ENCODE measurements at places on chromosomes 1 and 21.

DNA sequence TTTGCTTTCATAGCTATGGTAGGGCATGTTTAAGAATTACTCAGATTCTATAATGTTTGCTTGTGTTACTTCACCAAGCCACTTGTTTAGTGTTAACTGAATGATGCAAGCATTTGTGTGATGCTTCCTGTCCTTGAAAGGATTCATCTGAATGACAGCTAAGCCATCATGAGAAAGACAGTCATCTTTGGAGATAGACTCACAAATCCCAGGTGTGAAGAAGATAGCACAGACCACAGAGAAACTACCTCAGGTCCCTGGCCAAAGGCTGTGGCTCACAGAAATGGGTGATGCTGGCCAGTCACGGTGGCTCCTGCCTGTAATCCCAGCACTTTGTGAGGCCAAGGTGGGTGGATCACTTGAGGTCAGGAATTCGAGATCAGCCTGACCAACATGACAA is 321.4 kb downstream of the DPYD start:
- DNase-seq, result no peak

- DNase-seq, result no peak
These were observed 10.2 kb upstream of the PALMD start for GRCh38 chr1:99635664-99636063.

GRCh38 chr1:220511179-220511578 is 16.8 kb upstream of the MARK1 start:
- DNase-seq, result no peak

- no peak for DNase-seq
These were observed 524.1 kb downstream of the PTBP2 start for GRCh38 chr1:97245682-97246081.

- no peak for DNase-seq
These were observed 94.8 kb downstream of the DIRAS3 start for GRCh38 chr1:67955591-67955990.

GRCh38 chr21:33374450-33375096 is 28.6 kb upstream of the IFNGR2 start:
- no peak for DNase-seq

DNA sequence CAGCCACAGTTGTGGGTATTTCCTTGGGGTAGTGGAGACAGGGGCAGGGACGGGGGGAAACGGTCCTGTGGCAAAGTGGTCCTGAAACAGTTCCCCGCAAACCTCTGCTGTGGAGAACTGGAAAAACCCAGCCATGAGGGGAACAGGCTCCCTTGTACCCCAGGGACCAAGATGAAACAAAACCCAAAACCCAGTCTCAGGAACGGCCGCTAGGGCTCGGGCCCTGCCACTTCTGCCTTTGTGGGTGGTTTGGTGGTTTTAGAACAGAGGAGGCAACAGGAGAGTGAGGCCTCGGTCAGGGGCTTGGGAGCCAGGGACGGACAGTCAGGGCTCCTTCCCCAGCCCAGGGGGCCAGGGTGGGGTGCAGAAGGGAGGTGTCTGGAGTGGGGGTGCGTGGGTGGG is 24.8 kb upstream of the EDN2 start:
- no peak for DNase-seq

DNA sequence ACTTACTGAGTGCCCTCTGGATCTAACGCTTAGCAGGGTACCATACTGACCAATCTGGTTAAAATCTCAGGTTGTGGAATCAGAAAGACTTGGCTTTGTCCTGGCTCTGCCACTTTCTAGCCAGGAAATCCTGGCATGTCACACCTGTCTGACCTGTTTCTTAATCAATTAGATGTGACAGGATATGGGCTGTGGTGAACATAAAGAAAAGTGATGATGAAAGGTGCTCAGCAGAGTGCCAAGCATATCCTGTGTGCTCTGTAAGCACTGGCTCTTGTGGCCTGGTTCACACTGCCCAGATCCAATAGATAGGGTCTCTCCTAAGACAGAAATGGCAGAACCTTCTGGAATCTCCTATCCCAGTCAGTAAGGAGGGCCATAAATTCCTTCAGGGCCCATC is 53.9 kb downstream of the PHC2 start:
- DNase-seq, result no peak

DNA sequence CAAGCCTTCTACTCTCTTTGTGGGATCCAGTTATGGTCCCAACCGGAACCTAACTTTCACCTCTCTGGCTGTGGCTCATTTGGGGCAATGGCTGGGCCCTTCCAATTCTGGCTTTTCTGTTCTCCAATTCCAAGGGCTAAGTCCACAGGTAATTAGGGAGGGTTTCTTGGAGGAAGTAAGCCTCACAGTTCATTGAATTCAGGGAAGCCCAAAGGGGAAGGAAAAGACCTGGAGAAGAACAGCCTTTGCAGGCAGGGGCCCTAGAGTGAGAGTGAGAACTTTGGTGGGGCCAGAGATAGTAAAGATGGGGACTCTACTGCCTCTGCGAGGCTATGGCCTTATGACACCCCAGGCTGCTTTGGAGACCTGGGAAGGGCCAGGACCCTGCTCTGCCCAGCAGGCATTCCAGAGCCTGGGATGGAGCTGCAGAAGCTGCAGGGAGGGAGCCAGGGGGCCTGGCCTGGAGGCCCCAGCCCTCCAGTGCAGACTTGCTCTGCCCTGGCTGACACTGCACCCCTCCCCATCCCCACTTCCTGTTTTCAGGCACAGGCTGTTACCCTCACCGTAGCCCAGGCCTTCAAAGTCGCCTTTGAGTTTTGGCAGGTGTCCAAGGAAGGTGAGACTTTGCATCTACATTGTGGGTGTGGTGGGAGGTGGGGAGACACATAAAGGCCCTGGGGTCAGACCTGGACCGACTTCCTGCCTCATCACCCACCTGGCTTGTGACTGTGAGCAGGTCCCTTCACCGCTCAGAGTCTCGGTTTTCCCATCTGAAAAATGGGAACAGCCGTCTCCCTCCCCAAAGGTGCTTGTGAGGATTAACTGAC is 18.9 kb downstream of the LDLRAP1 start:
- no peak for DNase-seq

DNA sequence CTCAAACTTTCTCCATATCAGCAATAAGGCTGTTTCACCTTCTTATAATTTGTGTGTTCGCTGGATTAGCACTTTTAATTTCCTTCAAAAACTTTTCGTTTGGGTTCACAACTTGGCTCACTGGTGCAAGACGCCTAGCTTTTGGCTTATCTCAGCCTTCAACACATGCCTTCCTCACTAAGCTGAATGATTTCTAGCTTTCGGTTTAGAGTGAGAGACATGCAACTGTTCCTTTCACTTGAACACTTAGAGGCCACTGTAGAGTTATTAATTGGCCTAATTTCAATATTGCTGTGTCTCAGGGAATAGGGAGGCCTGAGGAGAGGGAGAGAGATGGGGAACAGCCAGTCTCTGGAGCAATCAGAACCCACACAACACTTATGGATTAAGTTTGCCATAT is 41.2 kb upstream of the IFNLR1 start:
- no peak for DNase-seq
